ENCODE measurements at places on chromosomes 13 and 19.

GRCh38 chr13:109951491-109951890, 165.1 kb upstream of the IRS2 start:
- DNase-seq = no peak

GRCh38 chr13:31890946-31891345, 140.6 kb upstream of the FRY start:
- no peak for DNase-seq

- no peak for DNase-seq
Observed at GRCh38 chr13:51562011-51562671, 22.1 kb upstream of the WDFY2 start.

- DNase-seq = no peak
Observed at GRCh38 chr19:2275588-2276428, 6.2 kb downstream of the PEAK3 start.

DNA sequence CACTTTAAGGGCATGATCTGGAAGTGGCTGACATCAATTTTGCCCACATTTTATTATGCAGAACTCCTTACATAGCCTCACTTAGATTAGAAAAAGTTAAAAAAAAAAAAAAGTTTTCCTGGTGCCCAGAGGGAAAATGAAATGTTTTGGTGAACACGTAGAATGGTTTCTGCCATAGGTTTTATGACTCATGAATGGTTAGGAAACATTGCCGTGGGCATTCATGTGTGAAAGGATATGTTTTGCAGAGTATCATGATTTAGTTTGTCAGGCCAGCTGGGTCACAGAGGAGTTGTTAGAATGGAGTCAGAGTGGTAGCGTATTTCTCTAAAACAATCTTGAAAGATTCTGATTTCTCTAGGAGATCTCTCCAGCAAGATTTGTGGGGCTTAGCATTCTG, 133.8 kb downstream of the MRPL57 start:
- DNase-seq = no peak

DNA sequence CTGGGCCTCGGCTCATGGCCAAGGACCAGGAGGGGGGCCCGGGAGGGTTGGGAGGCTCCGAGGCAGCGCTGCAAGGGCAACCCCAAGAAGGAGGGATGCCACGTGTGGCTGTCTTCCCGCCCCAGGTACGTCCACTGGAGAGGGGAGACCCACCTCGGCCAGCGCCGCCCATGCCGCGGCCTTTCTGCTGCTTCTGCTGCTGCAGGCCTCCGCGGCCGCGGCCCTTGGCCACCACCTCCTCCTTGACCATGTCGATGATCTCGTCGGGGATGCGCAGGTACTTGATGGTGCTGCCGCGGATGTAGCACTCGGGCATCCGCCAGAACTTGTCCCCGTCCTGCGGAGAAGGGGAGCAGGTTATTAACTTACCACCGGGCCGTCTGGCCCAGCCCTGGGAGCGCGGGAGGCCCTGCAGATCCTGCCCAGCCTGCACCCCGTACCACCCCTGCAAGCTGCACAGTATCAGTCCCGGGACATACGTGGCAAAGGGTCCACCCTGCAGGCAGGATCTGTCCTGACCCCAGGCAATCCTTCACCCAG, 13.3 kb downstream of the LSM4 start:
- no peak for DNase-seq
